ENCODE measurements at places on chromosomes 3 and 15.

DNA sequence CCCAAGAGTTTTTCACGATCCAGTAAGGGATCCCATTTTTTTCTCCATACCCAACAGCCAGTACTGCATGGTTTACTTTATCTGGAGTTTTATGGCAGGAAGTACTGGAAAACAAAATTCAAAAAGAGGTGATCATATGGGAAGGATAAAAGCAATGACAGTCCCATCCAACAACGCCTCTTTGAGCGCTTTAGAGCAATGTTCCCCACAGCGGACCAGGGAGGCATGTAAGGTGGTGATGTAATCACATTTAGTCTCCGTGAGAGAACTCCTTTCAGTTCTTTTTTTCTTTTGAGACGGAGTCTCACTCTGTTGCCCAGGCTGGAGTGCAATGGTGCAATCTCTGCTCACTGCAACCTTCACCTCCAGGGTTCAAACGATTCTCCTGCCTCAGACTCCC lies 21.8 kb downstream of the CTSH start:
- no peak for DNase-seq

- DNase-seq: no peak
Observed at GRCh38 chr15:66994927-66995656, 70.3 kb upstream of the SMAD3 start.

GRCh38 chr3:39982665-39983357 lies 173.4 kb downstream of the MYRIP start:
- DNase-seq: no peak

DNA sequence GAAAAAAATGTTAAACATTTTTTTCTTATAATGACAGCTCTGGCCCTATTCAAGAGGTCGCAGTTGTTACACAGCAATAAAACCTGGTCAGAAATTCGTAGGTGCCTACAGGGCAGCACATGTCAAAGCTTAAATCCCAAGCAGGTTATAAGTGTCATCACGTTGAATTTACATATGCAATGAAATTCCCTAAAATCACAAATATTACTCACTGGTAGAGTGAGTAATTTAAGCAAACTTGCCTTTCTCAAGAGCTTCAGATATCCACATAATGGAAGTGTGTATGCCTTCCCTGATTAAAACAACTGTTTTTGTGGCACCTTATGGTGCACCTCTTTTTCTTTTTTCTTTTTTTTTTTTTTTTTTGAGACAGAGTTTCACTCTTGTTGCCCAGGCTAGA lies 90.7 kb upstream of the FNDC3B start:
- DNase-seq: no peak

Data from uterus (tissue), 4 donors.